ENCODE measurements at places on chromosomes 11 and 22. TPM values are rescaled to one million over a fixed set of nuclear protein-coding genes. Genes with fewer than 3 reads are reported as not detected.

The PHF21B gene
- total RNA-seq = 2.1 TPM

DNA sequence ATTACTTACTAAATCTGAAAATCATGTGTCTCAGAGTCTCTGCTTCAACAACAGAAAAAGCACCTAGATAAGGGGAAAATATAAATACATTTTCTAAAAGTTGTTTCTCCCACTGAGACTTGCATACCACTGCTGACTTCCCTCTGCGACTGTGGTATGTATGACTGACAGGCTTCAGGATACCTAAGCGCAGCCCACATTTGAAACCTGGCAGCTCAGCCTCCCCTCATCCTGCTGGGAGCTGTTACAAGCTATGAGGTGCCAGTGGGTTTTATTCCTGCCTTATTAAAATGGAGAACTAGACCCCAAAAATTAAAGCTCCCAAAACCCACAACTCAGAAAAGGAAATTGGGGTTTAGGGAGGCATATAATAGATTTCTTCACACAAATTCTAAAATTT is 133.6 kb downstream of the RAB38 start:
- DNase-seq = no peak

- DNase-seq = peak; percentile 91
These were observed 876 bp upstream of the UBE2L6 start for GRCh38 chr11:57568330-57568766.

- DNase-seq = no peak
These were observed 6.0 kb upstream of the CARD10 start for GRCh38 chr22:37525073-37525745.

- peak; percentile 20 for DNase-seq
These were observed 1234.7 kb downstream of the TBC1D22A start for GRCh38 chr22:47997052-47997590.

GRCh38 chr11:91967026-91967690 is 257.5 kb upstream of the FAT3 start:
- no peak for DNase-seq

DNA sequence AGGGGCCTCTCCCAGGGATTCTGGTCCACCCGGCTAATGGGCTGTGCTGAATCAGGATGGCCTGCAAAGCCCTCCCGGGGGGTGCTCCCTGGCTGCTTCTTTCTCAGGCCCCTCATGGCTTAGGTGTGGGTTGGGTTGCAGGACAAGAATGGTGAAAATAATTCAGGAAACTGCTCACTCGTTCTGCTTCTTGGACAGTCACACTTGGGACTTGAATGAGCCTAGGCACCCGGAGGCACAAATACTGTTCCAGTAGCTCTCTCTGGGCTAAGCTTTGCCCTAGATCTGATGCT is 83.2 kb downstream of the TRIM29 start:
- no peak for DNase-seq

- DNase-seq = no peak
These were observed 52.6 kb upstream of the EMID1 start for GRCh38 chr22:29152954-29153719.

Measured in type B pancreatic cell (in vitro differentiated cells).